ENCODE measurements at places on chromosomes 11 and 22. TPM values are rescaled to one million over a fixed set of nuclear protein-coding genes. Genes with fewer than 3 reads are reported as not detected.

Gene ESAM
- total RNA-seq, result 0.44 TPM

Gene MYOD1
- total RNA-seq, result not detected

Gene KRTAP5-2
- total RNA-seq, result not detected

Gene SYCE3
- total RNA-seq, result not detected

Gene ISX
- total RNA-seq, result not detected

Gene ARVCF
- total RNA-seq, result 10.3 TPM

Gene ADORA2A
- 1.2 TPM for total RNA-seq

Gene PHOX2A
- not detected for total RNA-seq

Gene ACRV1
- under 0.01 TPM for total RNA-seq

Gene LPXN
- 7.9 TPM for total RNA-seq

Gene ACR
- total RNA-seq, result not detected

Gene DERL3
- total RNA-seq, result 0.17 TPM

Gene FIBP
- 204 TPM for total RNA-seq

Gene PPP6R2
- 72.3 TPM for total RNA-seq

Gene DEUP1
- total RNA-seq, result not detected

Gene ALDH3B1
- total RNA-seq, result 21.5 TPM

Gene TRIM48
- total RNA-seq, result not detected

Gene TTC17
- total RNA-seq, result 98.2 TPM
